ENCODE measurements at places on chromosomes 6 and 20. TPM values are rescaled to one million over a fixed set of nuclear protein-coding genes. Genes with fewer than 3 reads are reported as not detected.

DNA sequence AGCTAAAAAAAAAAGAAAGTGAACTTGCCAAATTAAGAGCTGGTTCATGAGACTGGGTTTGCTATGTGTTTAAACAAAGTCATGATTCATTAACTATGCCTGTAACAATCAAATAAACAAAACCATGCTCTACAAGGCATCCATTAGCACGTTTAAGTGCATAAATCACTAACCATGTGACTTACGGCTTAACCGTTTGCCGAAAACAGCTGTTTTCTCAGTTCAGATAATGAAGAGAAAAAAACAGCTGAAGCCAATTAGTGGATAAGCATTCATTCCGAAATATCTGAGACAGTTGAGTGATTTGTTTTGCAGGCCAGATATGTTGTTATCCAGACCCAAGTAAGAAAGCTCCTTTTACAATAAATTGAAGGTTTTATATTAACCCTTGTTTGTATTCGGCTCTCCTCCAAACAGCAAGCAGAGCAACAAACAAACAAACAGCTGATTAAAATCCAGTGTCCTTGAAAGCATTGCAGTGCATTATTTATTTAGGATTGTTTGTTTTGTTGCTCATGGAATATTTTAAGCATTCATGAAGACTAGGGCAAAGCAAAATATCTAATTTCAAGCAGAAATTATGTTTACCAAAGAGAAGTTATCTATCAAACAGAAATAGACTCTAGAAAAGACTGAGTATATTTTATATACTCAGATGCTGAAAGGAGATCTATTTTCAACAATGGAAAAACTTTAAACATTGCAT, 343.5 kb downstream of the RFPL4B start:
- no peak for DNase-seq

GRCh38 chr6:14875481-14876063, 370.3 kb upstream of the JARID2 start:
- no peak for DNase-seq

- no peak for DNase-seq
Measured at GRCh38 chr20:23503649-23504048, 12.7 kb downstream of the CST8 start.

GRCh38 chr20:37941332-37941731, 38.4 kb downstream of the VSTM2L start:
- peak; percentile 56 for DNase-seq

DNA sequence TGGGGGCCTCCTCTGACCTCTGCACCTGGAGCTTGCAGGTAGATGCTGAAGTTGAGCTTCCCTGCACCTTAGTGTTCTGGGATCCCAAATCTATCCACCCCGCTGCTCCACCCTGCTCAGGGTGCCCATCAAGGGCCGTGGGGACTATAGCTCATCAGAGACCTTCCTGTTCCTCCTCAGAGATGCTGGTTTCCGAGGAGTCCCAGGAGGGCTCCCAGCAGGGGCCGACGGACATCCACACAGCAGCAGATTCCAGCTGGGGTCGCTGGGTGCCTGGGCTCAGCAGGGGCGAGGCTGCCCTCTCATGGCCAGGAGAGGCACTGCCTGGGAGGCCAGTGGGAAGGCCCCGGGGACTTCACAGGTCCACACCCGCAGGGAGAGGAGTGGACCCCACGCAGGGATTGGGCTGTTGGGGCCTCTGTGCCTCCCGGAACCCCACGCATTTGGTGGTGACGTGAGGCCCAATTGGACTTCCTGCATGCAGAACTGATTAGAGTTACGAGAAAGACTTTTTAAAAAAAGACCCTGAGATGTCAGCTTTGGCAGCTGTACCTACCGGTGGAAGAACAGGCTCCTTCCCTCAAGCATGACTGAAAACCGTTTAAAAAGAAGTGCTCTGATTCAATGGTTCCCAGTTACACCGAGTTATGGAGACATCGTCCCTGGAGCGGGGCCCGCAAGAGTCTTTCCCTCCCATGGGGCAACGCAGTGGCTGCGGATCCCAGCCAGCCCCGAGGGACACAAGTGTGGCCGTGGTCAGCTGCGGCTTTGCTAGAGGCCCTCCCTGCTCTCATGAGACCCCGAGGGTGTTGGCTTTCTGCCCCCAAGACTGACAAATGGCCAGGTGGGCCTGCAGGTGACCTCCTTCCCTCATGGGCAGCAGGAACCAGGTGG, 25.3 kb upstream of the SLCO4A1 start:
- peak; percentile 92 for DNase-seq

- no peak for DNase-seq
Measured at GRCh38 chr6:38221251-38221650, 401.7 kb downstream of the ZFAND3 start.

GRCh38 chr6:4920914-4921410, 82.9 kb downstream of the RPP40 start:
- no peak for DNase-seq

GRCh38 chr20:48673507-48673906, 154.3 kb downstream of the PREX1 start:
- no peak for DNase-seq

DNA sequence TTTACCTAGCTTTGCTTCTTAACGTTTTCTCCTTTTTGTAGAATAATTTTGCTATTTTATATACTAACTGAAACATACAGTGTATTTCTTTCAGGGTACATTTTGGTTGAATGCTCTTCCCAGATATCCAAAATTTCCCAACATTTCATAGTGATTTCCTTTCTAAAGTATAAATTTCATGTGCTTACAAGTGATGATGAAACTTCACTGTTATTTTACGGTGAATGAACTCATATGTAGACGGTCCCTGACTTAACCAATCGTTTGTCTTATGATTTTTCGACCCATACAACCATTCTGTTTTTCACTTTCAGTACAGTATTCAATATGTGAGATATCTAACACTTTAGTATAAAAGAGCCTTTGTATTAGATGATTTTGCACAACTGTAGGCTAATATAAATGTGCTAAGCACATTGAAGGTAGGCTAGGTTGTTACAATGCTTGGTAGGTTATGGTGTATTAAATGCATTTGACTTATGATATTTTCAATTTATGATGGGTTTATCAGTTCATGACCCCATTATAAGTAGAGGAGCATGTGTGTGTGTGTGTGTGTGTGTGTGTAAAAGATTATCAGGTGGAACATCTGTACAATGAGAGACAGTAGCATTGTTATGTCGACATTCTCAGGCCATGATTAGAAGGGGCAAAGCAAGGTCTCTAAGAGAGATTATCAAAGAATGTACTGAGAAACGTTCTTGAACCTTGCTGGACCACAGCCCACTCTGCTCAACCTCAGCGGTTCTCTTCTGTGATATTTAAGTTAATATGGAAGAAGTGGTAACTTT, 20.9 kb downstream of the HIVEP1 start:
- no peak for DNase-seq

Gene OOEP
- not detected for total RNA-seq

Gene HLA-DMB
- total RNA-seq, result not detected

Gene PSMB9
- not detected for total RNA-seq

Gene TFAP2A
- 8.7 TPM for total RNA-seq

Gene GTF2H4
- 43.6 TPM for total RNA-seq

Measured in Caco-2 (cell line).